NCI-H2081 treated with DMSO at 0.1 percent for 48 hours (cell line): ENCODE measurements at places on chromosomes 12 and 14.

DNA sequence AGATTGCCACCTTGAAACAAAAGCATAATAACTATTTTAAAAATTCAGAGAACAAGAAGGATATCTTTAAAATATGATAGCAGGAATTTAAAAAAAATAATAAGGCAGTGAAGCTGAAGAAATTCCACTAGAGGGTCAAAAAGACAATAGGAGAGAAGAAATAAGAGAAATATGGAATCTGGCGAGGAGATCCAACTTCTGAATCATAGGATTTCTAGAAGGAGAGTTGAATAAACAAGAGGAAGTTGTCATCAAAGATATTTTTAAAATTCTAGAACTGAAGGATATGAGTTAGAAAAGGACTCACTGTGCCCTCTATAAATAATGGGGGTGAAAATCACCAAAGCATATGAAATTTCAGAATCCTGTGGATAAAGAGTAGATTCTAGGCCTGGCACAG, 26.8 kb upstream of the TOMM20L start:
- DNase-seq, result no peak

- no peak for DNase-seq
These were observed 439.3 kb upstream of the FLRT2 start for GRCh38 chr14:85090681-85091080.

DNA sequence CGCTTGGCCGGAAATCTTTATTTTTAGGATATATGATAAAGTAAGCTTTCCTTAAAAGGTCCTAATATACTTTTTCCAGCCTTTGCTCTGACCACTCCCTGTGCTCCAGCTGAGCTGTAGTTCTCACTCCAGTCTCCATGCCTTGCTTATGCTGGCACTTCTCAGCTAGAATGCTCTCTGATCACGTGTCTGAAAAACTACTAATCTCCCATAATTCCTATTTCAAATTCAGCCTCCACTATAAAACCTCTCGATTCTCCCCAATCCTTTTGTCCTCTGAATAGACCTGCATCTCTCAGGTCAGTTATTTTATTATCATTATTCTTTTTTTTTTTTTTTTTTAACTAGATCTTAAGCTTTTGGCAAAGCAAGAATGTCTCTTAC, 3.7 kb downstream of the BIN2 start:
- DNase-seq, result no peak

DNA sequence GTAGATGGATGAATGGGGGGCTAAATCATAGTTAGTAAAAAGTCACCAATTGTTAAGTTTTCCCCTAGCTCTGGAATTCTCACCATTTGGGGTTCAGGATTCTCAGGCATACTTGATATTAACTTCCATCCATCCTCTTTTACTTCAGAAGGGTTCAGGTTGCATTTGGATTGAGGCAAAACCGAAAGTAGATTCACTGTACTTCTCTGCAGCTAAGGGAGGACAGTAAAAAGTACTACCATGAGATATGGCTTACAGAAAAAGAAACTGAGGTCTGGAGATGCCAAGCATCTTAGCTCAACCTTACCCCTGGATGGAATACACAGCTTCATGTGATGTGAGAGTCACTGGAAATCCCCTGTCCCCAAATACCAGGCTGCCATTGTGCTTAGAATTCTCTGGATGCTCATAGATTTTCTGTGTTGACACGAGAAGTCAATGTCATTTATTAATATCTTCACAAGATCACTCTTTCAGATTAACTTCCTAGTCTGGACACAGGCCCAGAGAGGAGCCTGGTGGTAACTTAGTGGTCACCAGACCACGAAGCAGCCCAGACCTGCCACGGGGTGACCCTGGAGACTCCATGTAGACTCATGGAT, 87.1 kb downstream of the SSPN start:
- DNase-seq, result no peak

GRCh38 chr12:69007855-69008351, 74.9 kb upstream of the CPM start:
- no peak for DNase-seq
